ENCODE measurements at places on chromosomes 6 and 20.
A peak's percentile ranks its signal among the peaks of the same experiment; 100 is the strongest.

- ATAC-seq, result peak; percentile 55
Measured at GRCh38 chr6:156988276-156989158, 211.3 kb downstream of the ARID1B start.

DNA sequence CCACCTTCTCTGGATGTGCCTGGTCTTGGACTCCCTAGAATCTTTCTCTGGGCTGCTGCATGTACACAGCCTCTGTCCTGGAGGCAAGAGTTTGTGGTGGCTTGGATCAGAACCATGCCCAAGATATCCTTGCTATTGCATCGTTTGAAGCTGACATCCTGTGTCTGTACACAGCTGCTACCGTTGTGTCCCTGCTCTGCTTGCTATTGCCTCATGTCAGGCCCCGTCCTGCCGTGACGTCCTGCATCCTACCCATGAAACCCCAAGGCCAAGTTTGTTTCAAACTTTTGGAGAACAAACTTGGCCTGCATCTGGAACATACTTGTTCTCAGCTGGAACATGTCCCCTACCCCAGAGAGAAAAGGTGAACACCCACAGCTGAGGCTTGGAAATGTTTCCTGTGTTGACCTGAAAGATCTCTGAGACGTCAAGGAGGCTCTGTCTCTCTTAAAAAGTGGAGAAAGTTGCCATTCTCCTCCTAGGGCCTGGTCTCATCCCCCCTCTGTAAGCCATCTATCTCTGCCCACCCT is 78.1 kb downstream of the HFE start:
- no peak for ATAC-seq

- ATAC-seq, result no peak
Measured at GRCh38 chr20:32480371-32481241, 104.5 kb downstream of the NOL4L start.

- no peak for ATAC-seq
Measured at GRCh38 chr6:34273242-34273805, 24.5 kb upstream of the SMIM29 start.

DNA sequence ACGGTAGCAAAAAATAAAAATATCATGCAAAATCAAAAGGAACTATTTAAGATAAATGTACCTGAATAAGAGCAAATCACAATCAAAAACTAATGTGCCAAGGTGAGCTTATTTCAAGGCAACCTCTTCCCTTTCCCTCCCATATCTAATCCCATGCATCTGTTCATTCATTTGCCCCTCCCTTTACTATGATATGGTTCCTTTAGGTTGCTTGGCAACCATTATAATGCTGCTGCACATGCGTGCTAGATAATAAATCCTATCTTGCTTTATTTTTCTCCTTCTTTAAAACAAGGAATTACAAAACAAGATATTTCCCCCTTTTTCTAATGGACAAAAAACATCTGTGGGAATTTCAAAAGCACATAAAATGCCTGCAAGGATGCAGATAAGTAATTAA is 318.2 kb upstream of the POU3F2 start:
- no peak for ATAC-seq

- no peak for ATAC-seq
Measured at GRCh38 chr20:1472556-1473245, 6.1 kb upstream of the NSFL1C start.

DNA sequence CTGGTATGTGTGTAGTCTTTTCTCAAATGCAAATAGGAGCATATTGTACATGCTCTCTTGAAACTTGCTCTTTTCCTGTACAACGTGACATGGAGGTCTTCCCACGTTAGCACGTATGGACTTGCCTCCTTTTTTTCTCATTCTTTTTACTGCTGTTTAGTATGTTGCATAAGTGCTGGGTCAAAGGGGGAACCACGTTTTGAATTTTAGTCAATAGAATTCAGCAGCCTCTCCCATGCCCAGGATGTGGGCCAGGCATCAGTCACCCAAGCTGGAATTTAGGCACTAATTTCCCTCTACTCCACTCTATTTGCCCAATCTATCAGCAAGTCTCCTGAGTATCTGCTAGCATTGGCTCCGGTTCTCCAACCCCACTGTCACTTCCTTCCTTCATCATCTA is 41.5 kb upstream of the RNF24 start:
- no peak for ATAC-seq

DNA sequence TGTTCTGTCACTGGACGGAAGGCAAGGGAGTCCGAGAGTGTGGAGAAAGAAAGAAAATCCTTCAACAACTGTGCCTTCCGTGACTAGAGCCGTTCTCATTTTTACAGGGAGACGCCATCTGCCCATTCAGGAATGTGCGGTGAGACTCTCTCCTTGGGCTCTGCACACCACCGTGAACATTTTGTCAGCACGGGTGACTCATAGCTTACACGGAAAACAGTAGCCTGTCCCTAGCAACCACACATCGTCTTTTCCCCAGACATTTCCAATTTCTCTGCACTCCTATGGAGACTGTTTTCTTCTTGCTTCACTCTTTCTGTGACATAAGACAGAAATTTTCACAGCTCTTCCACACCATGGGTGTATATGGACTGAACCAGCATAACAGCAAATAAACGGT is 55.1 kb downstream of the TBXT start:
- ATAC-seq, result no peak

DNA sequence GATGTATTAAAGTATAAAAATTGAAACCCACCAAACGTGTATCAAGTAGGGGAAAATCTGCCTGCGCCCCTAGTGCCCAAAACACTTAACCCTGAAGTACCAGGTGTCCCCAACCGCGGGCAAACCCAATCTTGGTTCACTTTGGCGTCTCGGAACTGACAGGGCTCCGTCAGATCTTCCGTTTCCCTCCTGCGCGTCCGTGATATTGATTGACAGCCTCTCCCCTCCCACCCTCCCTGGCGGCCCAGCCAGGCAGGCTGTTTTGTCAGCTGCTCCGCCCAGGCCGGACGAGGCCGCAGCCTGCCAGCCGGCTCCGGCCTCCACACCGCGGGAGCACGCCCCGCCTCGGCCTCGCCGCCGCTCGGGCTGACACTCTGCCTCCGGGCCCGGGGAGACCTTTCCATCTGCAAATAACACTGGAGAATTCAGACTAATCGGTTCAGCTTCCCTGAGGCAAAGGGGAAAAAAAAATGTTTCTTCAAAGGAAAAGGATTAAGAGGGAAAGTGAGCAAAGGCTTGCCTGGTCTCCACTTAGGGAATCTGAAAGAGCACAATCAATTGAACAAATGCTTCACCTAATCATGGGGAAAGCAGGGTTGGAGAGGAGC is 234.9 kb upstream of the MCHR2 start:
- ATAC-seq, result peak; percentile 63

- ATAC-seq, result no peak
Measured at GRCh38 chr20:49343246-49343645, 65.4 kb upstream of the ZNFX1 start.

- no peak for ATAC-seq
Measured at GRCh38 chr6:46648869-46649492, 3.6 kb downstream of the CYP39A1 start.

DNA sequence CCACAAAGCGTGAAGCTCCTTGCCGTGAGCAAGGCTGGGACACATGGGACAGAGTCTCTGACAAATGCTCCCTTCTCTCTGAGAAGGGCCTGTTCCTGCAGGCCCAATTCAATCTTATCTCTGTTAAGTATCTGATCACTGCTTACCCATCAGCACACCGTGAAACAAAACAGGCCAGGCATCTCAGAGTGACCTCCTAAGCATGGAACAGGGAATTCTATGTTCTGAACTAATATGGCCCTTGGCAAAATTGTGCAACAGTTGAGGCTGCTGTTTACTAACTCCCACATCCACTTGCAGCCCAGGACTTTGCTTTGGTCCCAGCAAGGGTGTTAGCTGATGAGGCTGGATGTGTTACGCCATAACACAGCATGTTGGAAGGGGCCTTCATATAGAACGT is 79.2 kb downstream of the GCLC start:
- ATAC-seq, result no peak

GRCh38 chr20:45282700-45283550 is 23.7 kb upstream of the RBPJL start:
- no peak for ATAC-seq

DNA sequence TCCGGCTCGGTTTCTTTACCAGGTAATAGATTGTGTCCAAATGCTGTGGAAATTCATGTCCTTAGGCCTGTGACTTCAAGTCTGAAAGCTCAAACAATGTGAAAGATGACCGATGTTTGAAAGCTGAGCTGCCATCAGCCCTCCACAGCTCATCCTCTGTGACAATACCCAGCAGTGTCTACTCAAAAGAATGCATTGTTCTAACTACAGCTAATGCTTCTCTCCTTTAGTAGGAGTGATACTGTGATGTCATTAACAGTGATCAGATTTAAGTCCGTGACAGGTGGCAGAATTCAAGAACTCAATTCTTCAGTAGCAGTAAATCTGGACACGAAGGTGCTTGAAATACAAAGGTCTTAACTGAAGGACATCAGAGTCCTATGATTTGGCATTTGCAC is 97.3 kb downstream of the RCAN2 start:
- ATAC-seq, result no peak

GRCh38 chr6:25942561-25943147 is 12.2 kb upstream of the SLC17A2 start:
- ATAC-seq, result no peak

- ATAC-seq, result no peak
Measured at GRCh38 chr20:11389186-11389585, 528.5 kb upstream of the BTBD3 start.

GRCh38 chr6:27419363-27419762 is 30.8 kb downstream of the ZNF391 start:
- no peak for ATAC-seq

GRCh38 chr6:139364302-139364981 is 10.0 kb downstream of the CITED2 start:
- ATAC-seq, result no peak

DNA sequence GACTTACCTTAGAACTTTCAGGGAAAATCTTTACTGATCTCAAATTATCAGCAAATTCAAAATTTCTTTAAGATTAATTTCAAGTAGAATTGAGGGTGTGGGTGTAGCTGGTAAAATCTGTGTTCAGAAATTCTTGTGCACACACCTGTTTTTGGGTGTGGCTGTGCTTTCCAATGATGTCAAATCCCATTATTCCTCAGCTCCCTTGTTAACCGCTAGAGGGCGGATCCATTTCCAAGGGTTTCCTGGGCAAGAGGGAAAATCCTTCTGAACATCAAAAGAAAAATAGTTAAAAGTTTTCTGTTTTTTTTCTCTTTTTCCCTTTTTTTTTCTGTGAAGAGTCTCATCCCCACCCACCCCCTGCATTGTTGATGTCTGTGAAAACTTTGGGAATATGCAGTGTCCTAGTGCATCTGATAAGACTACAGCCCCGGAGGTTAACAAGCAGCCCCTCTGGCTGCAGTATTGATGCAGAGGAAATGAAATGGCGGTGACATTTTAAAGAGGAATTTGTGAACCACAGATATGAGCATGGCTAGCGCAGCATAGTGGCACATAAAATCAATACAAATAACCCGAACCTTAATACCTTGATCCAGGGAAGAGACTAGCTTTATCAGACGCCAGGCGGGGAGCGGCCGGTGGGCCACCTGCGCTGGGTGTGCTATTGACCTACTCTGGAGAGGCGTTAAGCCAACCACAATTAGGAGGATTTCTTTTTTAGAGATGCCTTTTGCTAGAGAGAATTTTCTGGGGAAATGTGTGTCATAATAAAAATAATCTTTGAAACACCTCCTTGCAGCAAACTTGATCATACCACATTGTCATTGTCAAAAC is 130.9 kb downstream of the FOXA2 start:
- ATAC-seq, result no peak

DNA sequence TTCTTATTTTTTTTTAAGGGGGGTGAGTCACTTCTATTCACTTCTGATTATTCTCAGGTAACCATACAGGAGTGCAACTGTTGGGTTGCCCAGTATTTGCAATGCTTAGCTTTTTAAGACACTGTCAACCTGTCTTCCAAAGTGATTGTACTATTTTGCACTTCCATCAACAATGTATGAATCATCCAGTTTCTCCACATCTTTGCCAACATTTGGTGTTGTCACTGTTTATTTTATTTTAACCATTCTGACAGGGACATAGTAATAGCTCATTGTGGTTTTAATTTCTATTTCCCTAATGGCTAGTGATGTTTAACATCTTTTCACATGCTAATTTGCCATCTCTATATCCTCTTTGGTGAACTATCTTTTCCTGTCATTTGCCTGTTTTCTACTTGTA is 1.4 kb upstream of the SLC13A3 start:
- ATAC-seq, result no peak

- ATAC-seq, result no peak
Measured at GRCh38 chr6:5241252-5241651, 19.5 kb downstream of the LYRM4 start.

DNA sequence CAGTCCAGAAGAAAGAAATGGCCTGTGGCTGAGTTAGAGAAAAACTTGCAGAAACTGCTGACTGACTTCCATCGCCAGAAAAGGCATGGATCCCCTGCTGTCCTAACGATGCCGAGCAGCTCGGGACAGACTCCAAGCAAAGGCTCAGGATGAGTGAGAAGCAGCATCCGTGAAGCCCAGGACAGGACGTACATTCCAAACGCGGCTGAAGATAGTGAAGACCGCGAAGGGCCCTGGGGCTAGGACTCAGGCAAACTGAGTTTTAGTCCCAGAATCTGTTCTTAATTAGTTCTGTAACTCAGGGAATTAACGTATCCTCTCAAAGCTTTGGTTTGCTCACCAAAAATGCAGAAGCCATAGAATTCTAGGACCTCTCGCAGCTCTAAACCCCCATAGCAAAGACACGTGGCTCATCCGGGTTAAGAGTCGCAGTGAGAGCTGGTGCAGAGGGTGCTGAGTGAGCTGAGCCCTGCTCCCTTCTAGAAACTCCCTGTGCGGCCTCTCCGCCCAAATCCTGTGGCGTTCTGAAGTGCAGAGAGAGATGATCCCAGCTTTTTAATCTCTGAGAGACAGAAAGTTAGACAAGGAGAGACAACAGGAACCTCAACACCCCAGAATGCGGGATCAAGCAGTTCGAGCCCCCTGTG is 132.9 kb upstream of the THBS2 start:
- no peak for ATAC-seq

DNA sequence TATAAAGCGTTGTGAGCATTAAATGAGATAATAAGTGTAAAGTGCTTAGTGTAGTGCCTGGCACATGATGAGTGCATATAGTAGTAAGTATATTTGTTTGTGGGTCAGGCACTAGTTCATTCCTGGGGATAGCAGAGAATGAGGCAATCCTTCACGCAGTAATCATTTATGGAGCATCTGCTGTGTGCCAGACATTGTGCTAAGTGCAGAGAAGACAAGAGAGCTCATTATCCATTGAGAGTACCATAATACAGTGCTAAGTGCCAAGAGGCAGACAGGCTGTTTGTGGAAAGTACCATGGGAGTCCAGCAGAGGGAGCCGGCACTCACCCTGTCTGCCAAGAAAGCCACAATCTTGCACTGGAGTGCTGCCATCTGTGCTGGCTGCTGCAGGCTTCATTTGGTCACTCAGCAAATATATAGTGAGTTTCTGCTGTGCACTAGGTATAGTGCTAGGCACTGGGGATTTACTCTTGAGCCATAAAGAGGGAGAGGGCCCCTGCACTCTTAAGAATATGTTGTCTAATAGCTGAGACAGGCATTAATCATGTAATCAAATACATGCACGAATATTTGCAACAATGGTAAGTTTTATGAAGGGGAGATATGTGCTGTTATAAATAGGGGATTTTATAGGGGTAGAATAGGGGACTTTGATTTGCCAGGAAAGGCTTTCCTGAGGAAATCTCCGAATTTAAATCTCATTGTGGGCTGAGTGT is 12.9 kb upstream of the MROH8 start:
- ATAC-seq, result peak; percentile 61
